Common myeloid progenitor, CD34-positive (primary cell): ENCODE measurements at places on chromosomes 13 and 19.

- DNase-seq, result no peak
Measured at GRCh38 chr13:101292711-101293110, 123.6 kb downstream of the NALCN start.

GRCh38 chr13:111115061-111115964, at the start of gene ARHGEF7:
ARHGEF7 (plus strand) TSS chr13:111115310; CDS start chr13:111115527, 217 bp downstream.
- DNase-seq, result no peak

DNA sequence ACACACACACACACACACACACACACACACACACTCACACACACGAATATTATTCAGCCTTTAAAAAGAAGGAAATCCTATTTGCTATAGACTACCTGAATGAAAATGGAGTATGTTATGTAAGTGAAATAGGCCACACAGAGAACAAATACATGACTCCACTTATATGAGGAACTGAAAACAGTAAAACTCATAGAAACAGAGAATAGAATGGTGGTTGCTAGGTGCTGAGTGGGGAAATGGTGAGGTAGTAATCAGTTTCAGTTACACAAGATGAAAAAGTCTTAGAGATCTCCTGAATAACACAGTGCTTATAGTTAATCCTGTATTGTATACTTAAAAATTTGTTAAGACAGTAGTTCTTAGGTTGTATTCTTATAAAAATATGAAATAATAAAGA, 8.2 kb downstream of the ZNF677 start:
- DNase-seq, result no peak

GRCh38 chr13:96617528-96617927, 376.7 kb downstream of the OXGR1 start:
- DNase-seq, result no peak

- no peak for DNase-seq
Measured at GRCh38 chr13:42405665-42406390, 133.9 kb downstream of the AKAP11 start.

- DNase-seq, result peak; percentile 50
Measured at GRCh38 chr13:50989476-50989875, 79.9 kb downstream of the RNASEH2B start.

DNA sequence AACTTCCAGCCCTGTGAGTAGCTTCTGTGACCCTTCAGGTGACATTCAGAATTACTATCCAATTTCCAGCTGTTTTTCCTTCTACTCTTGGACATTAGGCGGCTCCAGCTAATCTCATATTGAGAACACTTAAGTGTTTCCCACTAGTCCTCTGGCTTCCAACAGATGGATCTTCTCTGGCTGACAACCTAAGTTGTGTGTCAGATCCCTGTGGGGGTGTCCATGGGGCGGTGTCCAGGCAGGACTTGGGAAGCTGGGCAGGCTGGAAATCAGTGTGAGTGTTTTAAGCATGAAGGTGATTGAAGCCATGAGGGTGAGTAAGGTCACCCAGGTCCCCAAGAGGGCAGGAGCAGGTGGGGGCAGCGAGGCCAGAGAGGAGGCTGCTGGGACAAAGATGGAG, 10.1 kb downstream of the CNOT3 start:
- DNase-seq, result no peak

DNA sequence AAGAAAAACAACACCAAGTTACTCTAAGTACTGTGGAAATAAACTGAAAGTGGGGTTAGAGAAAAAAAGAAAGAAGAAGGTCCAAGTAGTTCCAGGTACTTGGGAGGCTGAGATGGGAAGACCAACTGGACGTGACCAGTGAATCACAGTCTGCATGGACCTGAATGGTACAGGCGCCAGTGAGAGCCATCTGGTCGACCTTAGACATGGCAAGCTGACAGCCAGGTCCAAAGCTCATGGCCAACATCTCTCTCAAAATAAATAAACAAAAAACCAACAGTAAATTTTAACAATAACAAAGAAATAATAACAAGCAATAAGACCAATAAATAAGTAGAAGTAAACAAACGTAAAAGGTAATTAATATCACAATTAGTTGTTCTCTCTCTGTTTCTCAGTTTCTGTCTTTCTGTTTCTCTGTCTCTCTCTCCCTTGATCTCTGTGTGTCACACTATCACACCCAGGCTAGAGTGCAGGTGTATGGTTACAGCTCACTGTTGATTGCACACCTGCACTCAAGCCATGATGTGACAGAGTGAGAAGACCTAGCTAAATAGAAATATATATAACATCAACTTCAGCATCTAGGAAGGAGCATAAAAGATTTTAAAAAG, 31.6 kb upstream of the ZNF724 start:
- no peak for DNase-seq

- no peak for DNase-seq
Measured at GRCh38 chr19:28289295-28290063, 923.5 kb downstream of the UQCRFS1 start.
